RKO (cell line): ENCODE measurements at places on chromosomes 3 and 15.

GRCh38 chr3:120435621-120436020 is 15.2 kb downstream of the FSTL1 start:
- peak; percentile 75 for DNase-seq

GRCh38 chr3:176867681-176868663 is 329.3 kb downstream of the TBL1XR1 start:
- DNase-seq = no peak

DNA sequence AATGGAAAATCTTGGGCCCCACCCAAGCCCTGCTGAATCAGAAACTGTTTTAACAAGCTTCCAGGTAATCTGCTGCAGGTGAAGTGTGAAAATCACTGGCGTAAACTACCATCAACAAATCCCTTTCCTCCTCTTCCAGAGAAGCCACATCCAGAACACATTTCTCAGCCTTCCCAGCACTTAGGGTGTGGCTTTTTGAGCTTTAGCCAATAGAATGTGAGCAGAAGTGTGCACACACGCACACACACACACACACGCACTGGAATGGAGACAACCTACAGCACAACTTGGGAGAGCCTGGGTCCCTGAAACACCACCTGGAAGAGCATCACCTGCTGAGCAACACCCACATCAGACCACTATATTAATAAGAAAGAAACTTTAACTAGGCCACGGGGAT is 98.6 kb downstream of the OSBPL10 start:
- DNase-seq = no peak

GRCh38 chr15:80423215-80423614 is 19.0 kb downstream of the ARNT2 start:
- DNase-seq = no peak

GRCh38 chr3:126851934-126852333 is 131.0 kb upstream of the PLXNA1 start:
- DNase-seq = no peak

GRCh38 chr3:185549122-185549521 is 3.3 kb downstream of the LIPH start:
- peak; percentile 91 for DNase-seq

GRCh38 chr15:40930430-40931299 is 1.5 kb downstream of the DLL4 start:
- DNase-seq = peak; percentile 58

GRCh38 chr3:32177702-32178198 is 60.7 kb upstream of the CMTM8 start:
- peak; percentile 75 for DNase-seq

DNA sequence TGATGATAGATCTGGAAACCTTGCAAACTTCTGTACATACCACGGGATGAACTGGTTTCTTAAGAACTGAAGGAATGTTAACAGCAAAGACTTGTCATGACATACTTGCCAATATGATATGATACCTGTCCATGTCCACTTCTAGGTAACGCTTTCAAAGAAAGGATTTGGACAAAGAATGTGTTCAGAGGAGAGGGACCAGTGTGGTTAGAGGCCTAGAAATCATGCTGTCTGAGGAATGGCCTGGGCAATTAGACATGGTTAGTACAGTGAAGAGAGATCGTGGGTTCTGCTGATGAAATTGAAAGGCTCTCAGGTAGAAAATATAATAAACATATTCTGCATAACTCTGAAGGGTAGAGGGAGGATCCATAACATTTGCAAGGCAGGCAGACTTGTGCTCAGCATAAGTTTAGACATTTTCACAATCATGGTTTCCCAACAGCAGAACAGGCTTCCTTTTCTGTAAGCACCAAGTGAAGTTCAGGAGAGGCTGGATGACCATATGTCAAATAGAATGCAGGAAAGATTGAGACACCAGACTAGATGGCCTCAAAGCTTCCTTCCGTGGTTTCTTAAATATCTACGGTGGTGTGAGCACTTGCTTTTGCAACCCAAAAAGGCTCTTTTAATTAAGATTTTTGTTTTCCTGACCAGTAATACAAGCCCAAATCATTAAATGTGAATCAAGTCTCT is 39.9 kb downstream of the TGFBR2 start:
- DNase-seq = no peak

GRCh38 chr15:40081691-40082194 is 26.9 kb downstream of the BMF start:
- peak; percentile 55 for DNase-seq

GRCh38 chr15:40398413-40398873 is 7.2 kb upstream of the IVD start:
- DNase-seq = no peak
